ENCODE measurements at places on chromosomes 1 and 21. TPM values are rescaled to one million over a fixed set of nuclear protein-coding genes. Genes with fewer than 3 reads are reported as not detected.

The NPPB gene
- total RNA-seq, result not detected

The TMEM183A gene
- total RNA-seq, result 48.7 TPM

The CD5L gene
- total RNA-seq, result not detected

The SLC35F3 gene
- not detected for total RNA-seq

The FAM131C gene
- not detected for total RNA-seq

The DEPDC1 gene
- total RNA-seq, result not detected

The COG2 gene
- 20.4 TPM for total RNA-seq
